ENCODE measurements at places on chromosomes 6 and 20. TPM values are rescaled to one million over a fixed set of nuclear protein-coding genes. Genes with fewer than 3 reads are reported as not detected.
A peak's percentile ranks its signal among the peaks of the same experiment; 100 is the strongest.

The PABPC1L gene
- 57.9 TPM for total RNA-seq

The MATN4 gene
- 0.83 TPM for total RNA-seq

The BNIP5 gene
- total RNA-seq = not detected

The DLK2 gene
- 0.50 TPM for total RNA-seq

The CST7 gene
- 182 TPM for total RNA-seq

The C6orf118 gene
- total RNA-seq = not detected

The BPIFB2 gene
- not detected for total RNA-seq

The HDAC2 gene
- total RNA-seq = 64.8 TPM

The HUS1B gene
- 0.78 TPM for total RNA-seq

The PRDM1 gene
- total RNA-seq = 115 TPM

The ADAM33 gene
- total RNA-seq = not detected

The PCK1 gene
- not detected for total RNA-seq

- H3K4me1 ChIP-seq = no peaks in the 10 kb centered on the region
- DNase-seq = no peak
- H3K36me3 ChIP-seq = no peaks in the 10 kb centered on the region
- no peak overlapping the region for H3K27ac ChIP-seq
- no peak overlapping the region for H3K4me3 ChIP-seq
Measured at GRCh38 chr6:129419324-129419723, 290.7 kb downstream of the ARHGAP18 start.

- no peaks in the 10 kb centered on the region for H3K27me3 ChIP-seq
- H3K36me3 ChIP-seq = no peaks in the 10 kb centered on the region
- H3K4me3 ChIP-seq = no peak overlapping the region
- no peak overlapping the region for H3K27ac ChIP-seq
- H3K4me1 ChIP-seq = no peaks in the 10 kb centered on the region
Measured at GRCh38 chr20:15022921-15023320, 685.5 kb upstream of the FLRT3 start.

DNA sequence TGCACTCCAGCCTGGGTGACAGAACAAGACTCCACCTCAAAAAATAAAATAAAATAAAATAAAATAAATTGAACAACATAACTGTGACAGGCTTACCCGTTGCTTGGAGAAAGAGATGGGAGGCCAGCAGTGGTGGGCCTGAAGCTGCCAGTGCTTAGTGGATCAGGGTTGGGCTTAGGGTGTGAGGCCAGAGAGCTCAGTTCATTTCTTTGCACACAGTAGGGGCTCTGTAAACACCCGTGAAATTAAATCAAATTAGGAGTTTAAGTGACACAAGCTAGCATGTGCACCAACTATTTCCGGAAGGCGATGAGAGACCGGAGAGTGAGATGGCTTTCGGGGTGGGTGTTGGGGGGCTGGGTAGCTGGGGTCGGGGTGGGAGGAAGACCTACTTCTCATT, 25.8 kb upstream of the TTPAL start:
- H3K4me1 ChIP-seq = no peaks in the 10 kb centered on the region
- no peak overlapping the region for H3K4me3 ChIP-seq
- peaks cover 8% of the 10 kb centered on the region for H3K27me3 ChIP-seq
- H3K36me3 ChIP-seq = no peaks in the 10 kb centered on the region
- H3K27ac ChIP-seq = no peak overlapping the region
- no peak for DNase-seq

- H3K4me1 ChIP-seq = no peaks in the 10 kb centered on the region
- H3K36me3 ChIP-seq = no peaks in the 10 kb centered on the region
- no peak for DNase-seq
- H3K27ac ChIP-seq = no peak overlapping the region
- H3K27me3 ChIP-seq = peaks cover 27% of the 10 kb centered on the region
- H3K4me3 ChIP-seq = no peak overlapping the region
Measured at GRCh38 chr6:27611451-27611850, 138.5 kb upstream of the ZNF184 start.

GRCh38 chr6:26743157-26743821, 83.7 kb upstream of the ZNF322 start:
- DNase-seq = no peak
- no peak overlapping the region for H3K27ac ChIP-seq
- no peak overlapping the region for H3K4me3 ChIP-seq

GRCh38 chr20:12644461-12644860, 364.3 kb upstream of the SPTLC3 start:
- H3K27me3 ChIP-seq = no peaks in the 10 kb centered on the region
- DNase-seq = no peak
- H3K4me1 ChIP-seq = no peaks in the 10 kb centered on the region

- no peaks in the 10 kb centered on the region for H3K36me3 ChIP-seq
- no peaks in the 10 kb centered on the region for H3K27me3 ChIP-seq
Measured at GRCh38 chr6:101926149-101926925, 532.8 kb downstream of the GRIK2 start.

DNA sequence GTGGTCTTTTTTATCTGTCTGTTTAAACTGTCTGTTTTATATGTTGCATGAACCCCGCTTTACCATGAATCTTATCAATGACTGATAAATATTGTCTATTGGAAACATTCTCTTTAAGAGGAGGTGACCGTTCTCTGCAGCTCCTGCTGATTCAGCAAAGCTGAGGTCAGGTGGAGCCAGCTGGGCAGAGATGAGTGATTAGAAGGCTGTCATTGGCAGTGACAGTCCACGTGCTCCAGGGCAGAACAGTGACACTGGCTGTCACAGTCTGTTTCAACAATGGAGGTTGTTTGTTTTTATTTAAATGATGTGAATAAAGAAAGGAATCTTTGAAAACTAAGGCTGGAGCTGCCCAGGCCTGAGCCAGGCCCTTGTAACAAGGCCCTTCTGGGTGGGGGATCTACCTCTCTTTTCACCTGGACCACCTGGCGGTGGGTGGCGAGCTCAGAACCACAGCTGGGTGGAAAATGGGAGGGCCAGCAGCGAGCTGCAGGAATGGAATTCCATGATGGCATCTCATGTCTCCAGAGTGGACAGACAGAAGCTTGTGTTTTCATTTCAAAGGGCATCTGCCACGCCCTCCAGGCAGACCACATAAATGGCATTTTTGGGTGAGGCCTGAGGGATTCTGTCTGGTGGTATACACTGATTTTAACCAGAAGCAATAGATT, 12.6 kb downstream of the SYNJ2 start:
- no peaks in the 10 kb centered on the region for H3K36me3 ChIP-seq
- no peak overlapping the region for H3K4me3 ChIP-seq
- H3K4me1 ChIP-seq = peaks cover 27% of the 10 kb centered on the region
- H3K27me3 ChIP-seq = no peaks in the 10 kb centered on the region
- H3K27ac ChIP-seq = no peak overlapping the region

DNA sequence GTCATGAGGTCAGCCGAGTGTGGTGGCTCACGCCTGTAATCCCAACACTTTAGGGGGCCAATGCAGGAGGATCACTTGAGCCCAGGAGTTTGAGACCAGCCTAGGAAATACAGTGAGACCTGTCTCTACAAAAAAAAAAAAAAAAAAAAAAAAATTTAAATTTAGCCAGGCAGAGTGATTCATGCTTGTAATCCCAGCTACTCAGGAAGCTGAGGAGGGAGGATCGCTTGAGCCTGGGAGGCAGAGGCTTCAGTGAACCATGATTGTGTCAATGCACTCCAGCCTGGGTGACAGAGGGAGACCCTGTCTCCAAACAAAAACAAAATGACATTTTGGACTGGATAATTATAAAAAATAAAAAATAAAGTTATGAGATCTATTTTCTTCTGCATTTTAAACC, 56.2 kb downstream of the ADGRF1 start:
- H3K27ac ChIP-seq = no peak overlapping the region
- DNase-seq = no peak
- H3K4me1 ChIP-seq = no peaks in the 10 kb centered on the region
- no peak overlapping the region for H3K4me3 ChIP-seq

GRCh38 chr6:152811785-152812184, 61.2 kb downstream of the VIP start:
- no peaks in the 10 kb centered on the region for H3K27me3 ChIP-seq
- H3K4me3 ChIP-seq = no peak overlapping the region
- no peak for DNase-seq

- no peaks in the 10 kb centered on the region for H3K27me3 ChIP-seq
- peaks cover 75% of the 10 kb centered on the region for H3K4me1 ChIP-seq
- H3K4me3 ChIP-seq = peak overlapping the region; percentile 47
- H3K27ac ChIP-seq = peak overlapping the region; percentile 19
- no peak for DNase-seq
Measured at GRCh38 chr6:136284909-136285308, 4.7 kb downstream of the BCLAF1 start.

DNA sequence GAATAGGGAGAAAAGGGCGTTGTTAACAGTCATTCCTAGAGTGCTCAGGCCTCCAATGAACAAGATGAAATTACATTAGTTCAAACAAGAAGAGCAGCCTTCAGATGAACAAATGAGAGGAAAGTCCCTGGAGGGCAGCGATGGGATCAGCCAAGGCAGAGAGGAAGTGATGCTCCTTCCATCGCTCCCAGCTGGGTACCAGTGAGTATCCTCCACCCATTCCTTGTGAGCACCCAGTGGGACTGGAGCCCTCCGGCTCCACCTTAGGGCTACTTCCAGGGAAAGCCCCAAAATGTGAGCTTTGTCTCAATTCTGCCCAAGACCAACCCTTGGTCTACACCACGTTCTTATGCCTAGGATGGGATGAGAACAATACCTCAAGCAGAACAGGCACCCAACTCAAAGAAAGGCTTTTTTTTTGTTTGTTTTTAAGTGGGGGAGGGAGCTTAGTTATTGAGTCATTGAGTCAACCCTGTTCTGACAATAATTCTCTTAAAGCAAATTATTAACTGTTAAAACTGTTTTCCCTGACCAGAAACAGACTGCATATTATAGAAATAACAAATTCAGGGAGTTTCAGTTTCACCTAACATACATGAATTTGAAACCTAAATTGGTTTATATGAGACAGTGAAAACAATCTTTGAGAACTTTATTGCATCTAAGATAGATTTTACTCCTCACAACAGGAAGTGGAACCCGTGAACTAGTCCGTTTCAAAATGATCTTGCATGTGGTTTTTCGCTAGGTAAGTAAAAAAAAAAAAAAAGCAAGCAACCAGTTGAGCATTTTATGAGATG, 106.9 kb downstream of the IPCEF1 start:
- H3K4me3 ChIP-seq = peak overlapping the region; percentile 57
- H3K27me3 ChIP-seq = peaks cover 6% of the 10 kb centered on the region
- peaks cover 14% of the 10 kb centered on the region for H3K36me3 ChIP-seq
- peak; percentile 34 for DNase-seq

DNA sequence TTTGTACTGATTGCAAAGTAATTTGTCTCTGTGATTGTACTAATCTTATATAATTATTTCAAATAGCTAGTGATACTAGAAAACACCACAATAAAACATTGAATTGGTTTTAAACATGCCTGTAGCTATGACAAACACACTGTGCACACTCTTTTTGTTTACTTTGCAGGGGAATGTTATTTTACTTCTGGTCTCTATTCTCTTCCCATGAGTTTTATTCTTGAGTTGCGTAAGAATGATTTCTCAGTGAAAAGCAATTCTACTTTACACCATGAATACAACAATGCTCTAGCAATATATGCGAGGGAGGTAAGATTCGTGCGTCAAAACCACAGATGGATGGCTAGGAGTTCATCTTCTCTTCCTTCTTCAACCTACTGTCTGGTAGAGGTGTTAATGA, 68.4 kb upstream of the PHACTR1 start:
- H3K27me3 ChIP-seq = no peaks in the 10 kb centered on the region
- no peak overlapping the region for H3K4me3 ChIP-seq
- no peaks in the 10 kb centered on the region for H3K4me1 ChIP-seq
- H3K27ac ChIP-seq = no peak overlapping the region
- no peaks in the 10 kb centered on the region for H3K36me3 ChIP-seq

DNA sequence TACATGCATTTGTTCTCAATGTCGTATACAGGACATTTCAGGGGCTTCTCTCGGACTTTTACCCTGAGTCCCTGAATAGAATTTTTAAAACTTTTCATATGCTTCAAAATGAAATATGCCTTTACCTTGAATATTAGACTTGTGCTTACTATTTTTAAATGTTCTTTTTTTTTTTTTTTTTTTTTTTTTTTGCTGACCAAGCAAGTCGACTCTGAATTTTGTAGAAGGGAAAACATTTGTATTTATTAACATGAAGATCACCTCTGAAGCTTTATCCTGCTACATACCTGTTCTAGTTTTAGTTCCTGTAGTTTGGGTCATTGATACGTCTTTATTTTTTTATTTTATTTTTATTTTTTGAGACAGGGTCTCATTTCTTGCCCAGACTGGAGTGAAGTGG, 39.7 kb upstream of the SAYSD1 start:
- H3K4me3 ChIP-seq = no peak overlapping the region
- H3K4me1 ChIP-seq = peaks cover 22% of the 10 kb centered on the region
- DNase-seq = no peak
- H3K27me3 ChIP-seq = peaks cover 16% of the 10 kb centered on the region
- H3K27ac ChIP-seq = no peak overlapping the region

DNA sequence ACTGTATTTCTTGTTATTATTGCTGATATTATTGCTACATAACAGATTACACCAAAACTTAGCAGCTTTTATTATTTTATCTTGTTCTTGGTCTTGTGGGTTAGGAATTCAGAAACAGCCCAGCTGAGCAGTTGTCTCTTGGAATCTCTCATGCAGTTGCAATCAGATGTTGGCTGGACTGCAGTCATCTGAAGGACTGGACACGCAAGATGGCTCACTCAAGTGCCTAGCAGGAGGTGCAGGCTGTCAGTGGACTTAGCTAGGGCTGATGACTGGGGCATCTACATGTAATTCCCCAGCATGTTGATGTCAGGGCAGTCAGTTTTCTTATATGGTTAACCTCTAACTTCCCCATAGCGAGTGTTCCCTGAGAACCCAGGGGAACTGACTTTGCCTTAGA, 128.6 kb upstream of the PLCB4 start:
- no peak overlapping the region for H3K4me3 ChIP-seq
- H3K27ac ChIP-seq = no peak overlapping the region
- no peaks in the 10 kb centered on the region for H3K4me1 ChIP-seq
- H3K27me3 ChIP-seq = no peaks in the 10 kb centered on the region
- no peaks in the 10 kb centered on the region for H3K36me3 ChIP-seq
- DNase-seq = no peak

- no peaks in the 10 kb centered on the region for H3K4me1 ChIP-seq
- H3K36me3 ChIP-seq = no peaks in the 10 kb centered on the region
- H3K27ac ChIP-seq = no peak overlapping the region
- H3K4me3 ChIP-seq = no peak overlapping the region
Measured at GRCh38 chr6:33739571-33739970, 7.1 kb downstream of the IP6K3 start.

- H3K4me1 ChIP-seq = no peaks in the 10 kb centered on the region
- DNase-seq = no peak
- H3K27ac ChIP-seq = no peak overlapping the region
- no peak overlapping the region for H3K4me3 ChIP-seq
- no peaks in the 10 kb centered on the region for H3K27me3 ChIP-seq
- H3K36me3 ChIP-seq = no peaks in the 10 kb centered on the region
Measured at GRCh38 chr6:54519161-54519560, 210.9 kb downstream of the TINAG start.

- H3K4me1 ChIP-seq = no peaks in the 10 kb centered on the region
- H3K4me3 ChIP-seq = no peak overlapping the region
- no peaks in the 10 kb centered on the region for H3K27me3 ChIP-seq
- H3K27ac ChIP-seq = no peak overlapping the region
- DNase-seq = no peak
Measured at GRCh38 chr6:162467679-162468078, 259.9 kb downstream of the PRKN start.

- H3K4me1 ChIP-seq = no peaks in the 10 kb centered on the region
- no peak overlapping the region for H3K27ac ChIP-seq
- no peak for DNase-seq
- no peak overlapping the region for H3K4me3 ChIP-seq
- H3K36me3 ChIP-seq = no peaks in the 10 kb centered on the region
- H3K27me3 ChIP-seq = no peaks in the 10 kb centered on the region
Measured at GRCh38 chr6:152685819-152686218, 11.9 kb upstream of the MYCT1 start.

GRCh38 chr6:124963416-124963785, 1.2 kb downstream of the RNF217 start:
- no peak for DNase-seq
- H3K4me1 ChIP-seq = peaks cover 20% of the 10 kb centered on the region
- H3K4me3 ChIP-seq = peak overlapping the region; percentile 57
- peaks cover 6% of the 10 kb centered on the region for H3K36me3 ChIP-seq

All from activated CD4-positive, alpha-beta memory T cell treated with anti-CD3 and anti-CD28 coated beads, Interleukin-2, amount 10 ng/mL, durations not matched to agents 7 days and 5 days (primary cell).